ENCODE measurements at places on chromosomes 7 and 10.

DNA sequence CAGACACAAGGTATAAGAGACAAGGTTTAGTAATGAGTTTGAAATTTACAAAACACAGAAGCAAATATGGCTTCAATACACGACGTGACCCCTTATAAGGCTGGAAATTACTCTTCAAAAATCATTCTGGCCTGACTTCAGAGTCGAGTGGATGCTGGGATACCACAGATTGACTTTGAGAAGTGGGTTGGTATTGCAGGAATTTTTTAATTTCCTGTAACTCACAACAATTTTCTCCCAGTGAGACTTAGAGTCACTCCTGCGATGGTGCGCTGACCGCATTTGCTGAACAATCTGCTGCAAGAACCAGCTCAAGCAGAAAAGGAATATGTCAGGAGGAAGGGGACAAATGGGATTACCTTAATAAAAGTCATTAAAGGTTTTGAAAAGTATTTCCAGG, 132.1 kb downstream of the EMX2 start:
- DNase-seq: no peak

DNA sequence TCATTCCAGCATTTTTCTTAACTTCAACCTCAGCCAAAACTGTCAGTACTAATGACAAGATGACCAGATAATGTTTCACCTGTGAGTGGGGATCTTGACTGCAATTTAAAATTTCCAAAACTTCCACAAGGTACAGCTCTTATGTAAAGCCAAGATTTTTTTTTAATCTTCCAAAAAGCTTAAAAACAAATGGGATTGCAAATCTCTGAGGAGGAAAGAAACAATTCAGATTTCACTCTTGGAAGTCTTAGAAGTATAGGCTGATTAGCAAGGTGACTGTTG, 90.2 kb downstream of the AGMO start:
- no peak for DNase-seq

DNA sequence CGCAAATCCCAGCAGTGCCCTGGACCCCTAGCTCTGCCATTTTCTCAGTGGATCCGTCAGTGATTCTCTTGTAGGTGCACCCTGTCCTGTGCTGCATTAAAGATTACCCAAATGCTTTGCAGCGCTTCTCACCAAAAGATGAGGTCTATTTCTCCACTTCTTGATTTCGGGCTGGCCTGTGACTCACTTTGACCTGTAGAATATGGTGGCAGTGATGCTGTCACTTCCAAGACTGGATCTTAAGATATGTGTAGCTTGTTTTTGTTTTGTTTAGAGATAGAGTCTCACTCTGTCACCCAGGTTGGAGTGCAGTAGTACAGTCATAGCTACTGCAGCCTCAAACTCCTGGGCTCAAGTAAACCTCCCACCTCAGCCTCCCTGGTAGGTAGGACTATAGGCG, 37.0 kb upstream of the ZMIZ1 start:
- no peak for DNase-seq

GRCh38 chr10:100740476-100741377, 4.7 kb upstream of the PAX2 start:
- DNase-seq: no peak

- peak; percentile 15 for DNase-seq
Observed at GRCh38 chr10:60572511-60573194, 183.0 kb upstream of the ANK3 start.

- no peak for DNase-seq
Observed at GRCh38 chr7:106372595-106373318, 88.0 kb upstream of the NAMPT start.

- DNase-seq: no peak
Observed at GRCh38 chr7:36509962-36510361, 120.3 kb downstream of the ANLN start.

DNA sequence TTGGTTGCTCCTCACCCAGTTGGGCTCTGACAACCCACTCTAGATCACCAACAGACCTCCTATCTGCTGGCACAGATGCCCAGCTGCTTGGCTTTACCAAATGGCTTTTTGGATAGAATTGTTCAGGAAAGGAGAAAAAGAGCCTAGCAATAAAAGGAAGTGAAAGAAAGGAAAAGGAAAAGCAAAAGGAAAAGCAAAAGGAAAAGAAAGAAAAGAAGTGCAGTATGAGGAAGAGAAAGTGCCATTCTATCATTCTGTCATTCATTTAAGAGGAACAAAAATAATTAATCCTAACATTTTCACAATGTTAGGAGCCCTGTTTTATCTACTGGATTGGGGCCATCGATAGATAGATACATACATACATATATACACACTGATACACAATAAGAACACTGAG, 353.6 kb downstream of the THSD7A start:
- DNase-seq: no peak

DNA sequence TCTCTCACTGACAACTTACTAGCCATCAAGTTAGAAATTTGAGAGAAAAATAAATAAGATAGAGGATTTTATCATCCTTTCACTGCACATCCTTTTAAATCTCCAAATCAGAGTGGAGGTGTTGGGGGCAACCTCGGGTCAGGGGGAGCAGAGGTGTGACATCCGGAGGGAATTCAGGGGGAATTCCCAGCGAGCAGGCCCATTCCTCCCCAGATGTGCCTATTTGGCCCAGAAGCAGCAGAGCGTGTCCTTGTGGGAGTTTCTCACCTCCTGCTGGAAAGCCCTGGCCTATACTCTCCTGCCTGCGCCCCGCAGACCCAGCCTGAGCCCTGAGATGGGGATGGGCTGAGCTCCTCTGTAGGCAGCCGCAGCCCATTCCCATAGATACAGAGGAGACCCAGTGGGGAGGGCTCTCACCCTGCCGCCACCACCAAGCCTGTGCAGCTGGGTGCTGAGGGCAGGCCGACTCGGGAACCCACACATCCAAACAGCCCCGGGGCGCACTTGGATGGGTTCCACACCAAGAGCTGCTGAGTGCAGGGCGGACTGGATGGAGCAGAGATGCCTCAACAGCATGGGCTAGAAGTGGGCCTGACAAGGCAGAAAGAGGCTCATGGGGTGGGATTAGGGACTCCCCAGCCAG, 124.5 kb downstream of the CXCL12 start:
- DNase-seq: no peak

- DNase-seq: no peak
Observed at GRCh38 chr7:112092306-112092705, 113.9 kb downstream of the DOCK4 start.

DNA sequence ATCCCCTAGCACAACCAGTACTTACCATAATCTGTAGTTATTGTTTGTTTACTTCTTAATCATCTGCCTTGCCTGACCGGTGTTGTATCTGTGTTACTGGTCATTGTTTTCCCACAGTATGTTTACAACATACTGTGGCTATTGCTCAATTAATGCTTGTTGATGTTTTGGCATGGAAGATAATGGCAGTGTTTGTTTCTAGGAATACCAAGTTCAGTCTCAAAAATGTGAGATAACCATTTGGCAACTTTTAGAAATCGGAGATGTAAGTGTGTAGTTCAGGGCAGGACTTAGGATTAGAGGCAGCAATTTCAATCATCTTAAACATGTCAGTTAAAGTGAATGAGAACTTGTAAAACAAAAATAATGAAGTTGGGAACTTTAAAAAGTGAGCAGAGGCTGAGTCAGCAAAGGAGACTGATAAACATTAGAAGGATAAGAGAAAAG, 8.2 kb downstream of the MINDY3 start:
- DNase-seq: no peak

DNA sequence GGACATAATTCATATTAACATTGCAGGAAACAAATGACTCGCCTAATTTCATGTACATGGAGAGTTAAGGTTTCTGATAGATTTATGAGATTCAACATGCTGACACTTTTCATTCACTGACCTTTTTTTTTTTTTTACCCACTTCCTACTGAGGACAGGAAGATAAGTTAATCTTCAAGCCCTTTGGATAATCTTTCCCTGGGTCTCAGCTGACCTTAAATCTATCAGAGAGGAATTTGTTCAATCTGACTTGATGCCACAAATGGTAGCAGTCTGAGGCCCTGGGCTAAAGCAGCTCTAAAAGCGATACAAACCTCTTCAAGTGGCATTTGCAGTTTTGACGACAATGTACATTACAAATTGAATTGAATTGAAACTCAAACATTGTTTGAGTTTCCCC, 493.3 kb upstream of the SORCS1 start:
- no peak for DNase-seq

- DNase-seq: no peak
Observed at GRCh38 chr7:11188529-11189310, 215.0 kb downstream of the PHF14 start.

DNA sequence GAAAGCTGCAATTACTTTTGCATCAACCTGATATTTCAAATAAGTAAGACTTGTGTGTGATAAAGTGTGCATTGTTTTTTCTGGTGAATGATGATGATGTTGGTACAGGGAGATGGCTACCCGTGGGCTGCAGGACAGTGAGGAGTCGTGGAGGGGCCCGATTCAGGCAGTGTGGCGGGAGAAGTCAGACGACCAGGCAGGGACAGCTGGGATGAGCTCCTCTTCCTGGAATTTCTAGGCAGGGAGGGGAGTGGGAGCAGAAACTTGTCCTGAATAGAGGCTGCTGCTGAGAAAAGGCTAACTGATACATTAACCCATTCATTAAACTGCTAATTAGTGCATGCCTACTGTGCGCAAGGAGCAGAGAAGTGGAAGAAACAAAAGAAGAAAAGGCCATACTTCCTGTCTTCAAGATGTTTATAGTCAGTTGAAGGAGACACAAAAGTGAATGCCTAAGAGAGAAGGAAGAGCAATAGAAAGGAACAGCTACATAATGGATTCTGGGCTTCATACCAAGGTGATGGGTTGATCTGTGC, 9.3 kb upstream of the GATAD1 start:
- DNase-seq: no peak

DNA sequence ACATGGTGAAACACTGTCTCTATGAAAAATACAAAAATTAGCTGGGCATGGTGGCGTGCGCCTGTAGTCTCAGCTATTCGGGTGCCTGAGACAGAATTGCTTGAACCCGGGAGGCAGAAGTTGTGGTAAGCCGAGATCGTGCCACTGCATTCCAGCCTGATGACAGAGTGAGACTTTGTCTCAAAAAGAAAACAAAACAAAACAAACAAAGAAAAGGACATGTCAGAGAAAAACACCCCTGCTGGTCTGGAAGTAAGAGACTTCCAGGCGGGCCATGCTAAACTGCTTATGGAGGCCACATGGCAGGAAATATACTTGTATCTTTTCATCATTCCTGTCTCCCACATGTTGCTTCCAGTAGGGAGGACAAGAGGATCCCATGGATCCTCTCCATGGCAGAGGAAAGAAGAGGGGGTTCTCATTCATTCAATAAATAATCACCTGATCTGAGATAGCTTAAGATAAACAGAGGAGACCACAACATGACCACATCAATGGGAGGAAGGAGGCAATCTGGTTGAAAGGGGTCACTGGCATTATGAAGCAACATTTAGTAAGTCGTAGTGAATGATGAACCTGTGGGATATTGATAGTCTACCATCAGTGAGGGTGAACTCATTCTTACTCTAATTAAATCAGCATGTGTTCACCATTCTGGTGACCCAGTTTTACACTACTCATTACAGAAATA, 60.5 kb upstream of the ZNF138 start:
- no peak for DNase-seq

GRCh38 chr7:18421297-18422002, 74.1 kb upstream of the HDAC9 start:
- no peak for DNase-seq

DNA sequence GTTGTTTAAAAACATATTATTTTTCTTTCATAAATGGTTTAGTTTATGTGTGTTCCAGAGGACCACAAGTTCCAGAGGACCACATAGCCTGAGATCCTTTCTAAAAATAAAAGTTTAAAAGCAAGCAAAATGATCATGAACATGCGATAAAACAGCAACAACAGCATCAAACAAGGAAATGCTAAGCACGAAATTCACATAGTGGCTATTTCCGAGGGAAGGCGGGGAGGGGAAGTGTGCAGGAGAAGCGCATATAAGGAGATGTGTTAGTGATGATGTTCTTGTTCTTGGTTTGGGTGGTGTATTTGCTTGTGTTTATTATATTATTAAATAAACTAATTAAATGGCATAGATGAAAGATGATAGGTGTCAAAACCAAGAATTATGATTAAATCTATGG, 1.2 kb downstream of the TBATA start:
- no peak for DNase-seq

DNA sequence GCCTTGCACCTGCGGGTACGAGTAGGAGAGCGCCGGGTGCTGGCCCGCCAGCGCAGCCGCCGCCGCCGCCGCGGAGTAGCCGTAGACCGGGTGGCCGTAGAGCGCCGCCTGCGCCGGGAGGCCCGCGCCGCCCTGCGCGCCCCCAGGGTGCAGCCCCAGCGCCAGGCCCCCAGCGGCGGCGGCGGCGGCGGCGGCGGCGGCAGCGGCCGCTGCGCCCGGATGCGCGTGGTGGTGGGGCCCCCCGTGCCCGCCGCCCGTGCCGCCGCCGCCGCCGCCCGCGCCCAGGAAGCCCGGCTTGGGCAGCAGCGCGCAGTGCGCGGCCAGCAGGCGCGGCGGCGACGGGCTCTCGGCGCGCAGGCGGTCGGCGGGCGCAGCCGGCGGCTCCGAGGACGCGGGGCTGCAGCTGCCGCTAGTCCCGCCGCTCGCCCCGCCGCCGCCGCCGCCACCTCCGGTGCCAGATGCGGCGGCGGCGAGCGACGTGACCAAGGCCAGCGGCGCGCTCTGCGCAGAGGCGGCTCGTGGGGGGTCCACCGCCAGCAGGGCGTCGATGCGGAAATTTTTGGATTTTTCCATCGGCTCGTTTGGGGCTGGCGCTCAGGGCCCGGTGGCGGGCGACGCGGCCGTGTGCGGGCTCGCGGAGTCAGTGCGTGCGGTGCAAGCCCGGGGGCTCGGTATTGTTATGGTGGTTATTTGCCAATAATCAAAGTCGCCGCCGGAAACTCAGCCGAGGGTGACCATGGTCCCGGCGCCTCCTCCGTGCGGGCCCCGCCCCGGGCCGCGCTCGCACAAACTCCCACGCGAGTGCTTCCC, 480 bp downstream of the MNX1 start:
- no peak for DNase-seq

- no peak for DNase-seq
Observed at GRCh38 chr10:101879456-101880231, 36.0 kb upstream of the KCNIP2 start.

- DNase-seq: no peak
Observed at GRCh38 chr7:22040923-22041595, 95.4 kb upstream of the CDCA7L start.

- DNase-seq: no peak
Observed at GRCh38 chr7:126856691-126857291, 395.9 kb downstream of the GRM8 start.

GRCh38 chr10:30017556-30017955, 41.8 kb downstream of the JCAD start:
- DNase-seq: no peak

- peak; percentile 97 for DNase-seq
Observed at GRCh38 chr10:93445097-93445960, 36.8 kb downstream of the MYOF start.

All from prostate gland (tissue), 2 donors.